ENCODE measurements at places on chromosomes 11 and 22.

DNA sequence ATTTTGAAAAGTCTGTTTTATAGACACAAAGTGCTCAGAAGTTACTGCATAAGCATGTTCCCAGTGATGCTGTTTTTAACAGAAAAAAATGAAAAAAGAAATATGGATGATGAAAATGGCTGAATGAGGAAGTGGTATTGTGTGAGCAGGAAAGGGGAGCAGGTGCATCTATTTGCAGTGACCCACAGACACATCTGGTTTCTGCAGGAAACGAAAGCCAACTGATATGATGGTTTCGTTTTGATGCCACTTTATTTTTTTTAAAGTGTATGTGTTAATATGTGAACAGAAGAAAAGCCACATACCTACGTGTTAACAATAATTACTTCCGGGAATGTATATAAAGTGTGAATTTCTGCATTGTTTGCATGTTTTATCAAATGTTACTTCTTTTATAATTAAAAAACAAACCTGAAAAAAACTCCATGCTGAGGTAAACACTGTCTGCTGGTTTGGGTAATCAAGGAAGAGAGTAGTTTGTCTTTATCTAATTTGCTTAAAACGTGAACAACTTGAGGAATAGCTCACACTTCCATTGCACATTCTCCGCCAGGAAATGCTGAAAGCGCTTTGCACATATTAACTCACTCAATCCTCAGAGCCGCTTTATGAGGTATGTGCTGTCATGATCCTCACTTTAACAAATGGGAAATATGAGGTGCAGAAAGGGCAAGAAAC, 1335.9 kb downstream of the TBC1D22A start:
- no peak for DNase-seq

DNA sequence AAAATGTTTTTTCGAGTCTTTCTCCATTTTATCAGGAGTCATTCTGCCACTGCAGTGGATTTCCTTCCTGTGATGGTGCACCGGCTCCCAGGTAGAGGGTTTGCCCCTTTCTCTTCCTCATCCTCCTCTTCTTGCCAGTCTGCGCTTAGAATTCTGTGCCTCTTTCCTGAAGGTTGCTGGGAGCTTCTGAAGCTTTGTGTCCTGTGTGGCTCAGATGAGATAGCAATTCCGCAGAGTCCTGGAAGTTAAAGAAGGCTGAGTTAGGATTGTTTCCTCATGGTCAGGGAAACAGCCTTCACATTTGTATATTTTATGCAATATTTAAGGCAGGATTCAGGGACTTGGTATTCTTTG, 264 bp downstream of the BCO2 start:
- no peak for DNase-seq

DNA sequence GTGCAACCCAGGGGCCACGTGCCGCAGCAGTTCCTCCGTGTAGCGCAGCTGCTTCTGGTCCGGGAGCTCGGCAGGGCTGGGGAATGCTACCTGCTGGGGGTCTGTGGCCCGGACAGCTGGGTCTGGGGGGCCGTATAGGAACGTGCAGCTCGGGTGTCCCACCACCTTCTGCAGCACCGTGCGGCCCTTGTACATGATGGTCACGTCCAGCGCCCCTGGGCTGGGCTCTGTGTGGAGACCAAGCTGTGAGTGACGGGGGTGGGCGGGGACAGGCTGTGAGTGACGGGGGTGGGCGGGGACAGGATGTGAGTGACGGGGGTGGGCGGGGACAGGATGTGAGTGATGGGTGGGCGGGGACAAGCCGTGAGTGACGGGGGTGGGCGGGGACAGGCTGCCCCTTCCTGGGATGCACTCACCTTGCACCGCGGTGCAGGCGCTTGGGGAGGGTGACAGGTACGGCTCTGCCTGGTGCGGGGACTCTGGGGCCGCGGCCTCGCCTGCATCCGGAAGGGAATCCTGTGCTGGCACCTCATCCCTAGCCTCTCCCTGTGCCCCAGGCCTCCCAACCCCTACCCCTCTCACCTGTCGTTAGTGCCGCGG, 2.3 kb downstream of the IRF7 start:
- no peak for DNase-seq

GRCh38 chr11:119486016-119486415, 63.0 kb upstream of the THY1 start:
- no peak for DNase-seq

- no peak for DNase-seq
Observed at GRCh38 chr11:72238040-72238450, 5.9 kb downstream of the PHOX2A start.

DNA sequence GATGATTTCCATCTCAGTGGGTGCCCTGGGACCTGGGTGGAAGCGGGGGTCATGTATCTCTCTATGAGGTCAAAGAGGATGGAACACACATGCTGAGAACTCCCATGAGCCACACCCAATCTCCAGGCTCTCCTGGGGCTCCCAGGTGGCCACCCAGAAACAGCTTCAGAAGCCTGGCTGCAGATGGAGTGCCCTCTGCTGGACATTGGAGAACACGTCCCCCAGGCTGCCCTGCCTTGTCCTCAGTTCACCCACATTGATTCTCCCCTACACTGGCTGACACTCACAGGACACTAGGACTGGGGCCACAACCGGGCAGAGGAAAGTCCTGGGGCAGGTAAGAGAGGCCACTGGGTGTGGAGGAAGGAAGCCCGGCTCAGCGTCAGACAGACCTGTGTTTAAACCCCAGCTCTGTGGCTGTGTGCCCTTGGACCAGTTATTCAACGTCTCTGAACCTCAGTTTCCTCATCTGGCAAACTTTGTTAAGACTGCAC, 4.5 kb upstream of the NOL12 start:
- no peak for DNase-seq

DNA sequence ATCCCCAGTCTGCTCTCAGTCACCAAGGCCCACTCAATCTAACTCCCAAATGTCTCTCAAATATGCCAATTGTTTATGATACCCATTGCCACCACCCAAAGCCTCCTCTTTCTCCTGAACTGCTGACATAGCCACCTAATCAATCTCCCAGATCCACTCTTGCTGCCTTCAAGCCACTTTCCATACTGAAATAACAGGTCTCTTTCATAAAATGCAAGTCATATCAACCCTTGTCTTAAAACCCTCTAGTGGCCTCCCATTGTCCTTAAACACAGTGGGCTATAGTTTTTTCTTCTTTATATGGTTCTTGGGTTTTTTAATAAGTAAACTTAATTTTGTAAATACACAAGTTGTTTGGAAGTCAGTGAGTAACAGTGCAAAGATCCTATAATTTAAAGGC, 155.2 kb upstream of the ZC3H12C start:
- DNase-seq: no peak

GRCh38 chr11:95739108-95739938, 50.3 kb downstream of the FAM76B start:
- no peak for DNase-seq

GRCh38 chr22:46293577-46294260, 3.0 kb upstream of the GTSE1 start:
- DNase-seq: no peak

DNA sequence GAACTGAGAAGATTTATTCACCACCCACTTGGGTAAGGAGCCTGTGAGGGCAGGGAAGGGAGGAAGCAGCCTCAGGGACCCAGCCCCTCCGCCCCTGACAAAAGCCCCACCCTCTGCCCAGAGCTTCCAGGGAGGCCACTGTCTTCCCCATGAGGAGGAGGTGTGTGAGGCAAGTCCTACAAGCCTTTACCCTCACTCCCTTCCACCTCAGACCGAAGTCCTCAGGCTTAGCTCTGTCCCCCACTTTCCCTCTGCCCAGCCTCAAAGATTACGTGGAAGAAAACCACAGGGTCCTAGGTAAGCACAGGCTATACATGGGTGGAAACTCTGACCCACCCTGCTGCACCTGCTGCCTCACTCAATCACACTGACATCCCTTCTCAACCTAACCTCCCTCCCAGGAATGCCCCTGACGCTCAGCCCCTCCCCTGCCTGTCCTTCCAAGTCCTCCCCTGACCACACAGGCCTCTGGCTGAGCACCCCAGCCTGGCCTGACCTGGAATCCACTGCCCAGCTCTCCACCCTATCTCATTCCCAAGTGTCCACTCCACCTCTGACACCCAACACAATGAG, 3.6 kb upstream of the ARAP1 start:
- no peak for DNase-seq
